ENCODE measurements at places on chromosomes 7 and 10.

GRCh38 chr7:39810204-39810642 is 139.8 kb upstream of the CDK13 start:
- DNase-seq, result no peak

- no peak for DNase-seq
Observed at GRCh38 chr10:124162774-124163354, 69.5 kb upstream of the CHST15 start.

DNA sequence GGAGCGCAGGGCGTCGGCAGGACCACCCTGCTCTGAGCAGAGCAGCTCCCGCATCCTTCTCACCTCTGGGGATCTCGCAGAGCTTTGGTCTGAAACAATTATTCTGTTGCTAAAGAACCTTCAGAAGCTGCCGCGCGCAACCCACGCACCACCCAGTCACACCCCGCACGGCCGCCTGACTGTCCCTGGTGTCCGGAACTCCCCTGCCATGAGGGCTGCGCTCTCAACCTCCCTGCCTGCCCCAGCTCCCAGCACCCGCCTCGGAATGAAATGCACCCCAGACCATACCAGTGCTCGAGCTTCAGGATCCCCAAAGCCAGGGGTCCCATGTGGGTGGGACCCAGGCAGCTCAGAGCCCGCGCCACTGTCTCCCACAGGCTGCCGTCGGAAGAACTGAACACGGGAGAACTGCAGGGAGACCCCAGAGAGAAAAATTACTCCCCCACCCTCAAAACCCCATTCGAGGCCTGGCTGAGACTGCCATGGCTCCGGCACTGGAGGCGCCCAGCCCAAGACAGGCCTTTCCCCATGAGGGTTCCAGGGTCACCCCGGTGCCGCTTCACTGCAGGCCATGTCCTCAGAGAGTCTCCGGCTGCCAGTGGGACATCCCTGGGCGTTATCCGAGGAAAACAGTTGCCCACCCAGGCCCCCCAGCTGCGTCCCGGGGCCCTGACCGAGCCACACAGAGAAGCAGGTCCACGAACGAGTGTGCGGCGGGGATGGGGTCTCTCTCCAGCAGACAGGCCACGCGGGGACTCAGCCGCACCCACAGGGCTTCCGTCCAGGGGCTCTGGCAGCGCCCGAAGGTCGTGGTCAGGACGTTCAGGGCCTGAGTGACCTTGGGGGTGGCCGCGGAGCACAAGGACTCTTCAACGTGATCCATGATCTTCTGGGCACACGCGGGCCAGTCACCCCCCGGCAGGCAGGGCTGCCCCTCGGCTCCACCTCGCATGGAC is 12.1 kb downstream of the BRAT1 start:
- DNase-seq, result no peak

- DNase-seq, result no peak
Observed at GRCh38 chr10:14876764-14877163, 1.9 kb upstream of the SUV39H2 start.

GRCh38 chr7:112010994-112011393 is 195.2 kb downstream of the DOCK4 start:
- no peak for DNase-seq

- no peak for DNase-seq
Observed at GRCh38 chr7:50353201-50353600, 48.7 kb downstream of the IKZF1 start.

GRCh38 chr7:152913492-152913891 is 153.9 kb downstream of the ACTR3B start:
- DNase-seq, result no peak

DNA sequence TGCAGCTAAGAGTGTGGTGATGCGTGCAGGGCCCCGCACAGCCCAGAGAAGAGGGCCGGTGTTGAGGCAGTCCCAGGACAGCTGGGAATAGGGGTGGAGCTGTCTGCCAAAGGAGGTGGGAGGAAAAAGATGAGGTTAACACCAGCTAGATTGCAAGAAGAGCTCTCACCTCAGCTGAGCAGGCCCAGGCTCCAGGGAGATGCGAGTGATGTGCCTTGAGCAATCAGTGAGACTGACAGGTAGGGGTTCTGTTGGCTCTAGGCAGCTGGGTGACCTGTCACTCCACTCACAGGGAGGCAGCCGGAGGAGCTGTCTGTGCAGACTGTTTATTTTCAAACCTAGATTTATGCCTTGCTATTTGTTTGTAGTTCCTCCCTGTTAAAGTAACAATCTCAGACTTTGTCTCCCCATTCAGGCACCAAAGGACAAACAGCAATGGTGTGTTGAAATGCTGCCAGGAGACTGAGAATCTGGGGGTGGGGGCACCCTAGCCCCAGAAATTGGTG is 205.1 kb upstream of the CXCL12 start:
- no peak for DNase-seq

- DNase-seq, result no peak
Observed at GRCh38 chr7:20170633-20171032, 46.6 kb downstream of the MACC1 start.
